ENCODE measurements at places on chromosomes 11 and 22. TPM values are rescaled to one million over a fixed set of nuclear protein-coding genes. Genes with fewer than 3 reads are reported as not detected.

CBLIF gene
- not detected for total RNA-seq

GLB1L3 gene
- not detected for total RNA-seq

GRCh38 chr11:116171271-116172140 is 601.3 kb downstream of the BUD13 start:
- DNase-seq, result no peak

- DNase-seq, result no peak
Measured at GRCh38 chr11:119085437-119085847, 761 bp downstream of the HMBS start.

DNA sequence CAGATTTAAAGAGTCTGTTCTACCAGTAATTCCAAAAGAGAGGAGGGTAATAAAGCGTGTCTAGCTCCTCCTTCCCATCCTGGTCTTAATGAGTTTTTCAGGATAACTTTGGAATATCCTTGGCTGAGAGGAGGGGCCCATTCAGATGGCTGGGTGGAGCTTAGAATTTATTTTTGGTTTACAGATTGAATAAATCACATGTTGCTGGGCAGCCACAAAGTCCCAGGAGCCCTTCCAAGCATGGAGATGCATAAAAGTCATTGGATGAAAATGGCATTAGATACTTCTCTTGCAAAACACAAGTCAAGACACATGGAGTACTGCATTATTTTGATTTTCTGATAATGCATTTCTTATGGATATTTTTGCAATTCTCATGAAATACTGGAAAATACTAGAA is 139.0 kb downstream of the TRPC6 start:
- no peak for DNase-seq

GRCh38 chr11:94550513-94550912 is 6.8 kb downstream of the FUT4 start:
- DNase-seq, result no peak

OR52H1 gene
- total RNA-seq, result 0.31 TPM

GRCh38 chr11:97909614-97910399 is 1110.9 kb upstream of the CNTN5 start:
- no peak for DNase-seq

- no peak for DNase-seq
Measured at GRCh38 chr11:123098990-123099389, 37.1 kb upstream of the HSPA8 start.

HEPHL1 gene
- total RNA-seq, result not detected

- no peak for DNase-seq
Measured at GRCh38 chr11:2521081-2521732, 76.4 kb downstream of the KCNQ1 start.

RTN4R gene
- 3.2 TPM for total RNA-seq

GRCh38 chr22:43203471-43203981 is 16.6 kb upstream of the TTLL12 start:
- no peak for DNase-seq

DNA sequence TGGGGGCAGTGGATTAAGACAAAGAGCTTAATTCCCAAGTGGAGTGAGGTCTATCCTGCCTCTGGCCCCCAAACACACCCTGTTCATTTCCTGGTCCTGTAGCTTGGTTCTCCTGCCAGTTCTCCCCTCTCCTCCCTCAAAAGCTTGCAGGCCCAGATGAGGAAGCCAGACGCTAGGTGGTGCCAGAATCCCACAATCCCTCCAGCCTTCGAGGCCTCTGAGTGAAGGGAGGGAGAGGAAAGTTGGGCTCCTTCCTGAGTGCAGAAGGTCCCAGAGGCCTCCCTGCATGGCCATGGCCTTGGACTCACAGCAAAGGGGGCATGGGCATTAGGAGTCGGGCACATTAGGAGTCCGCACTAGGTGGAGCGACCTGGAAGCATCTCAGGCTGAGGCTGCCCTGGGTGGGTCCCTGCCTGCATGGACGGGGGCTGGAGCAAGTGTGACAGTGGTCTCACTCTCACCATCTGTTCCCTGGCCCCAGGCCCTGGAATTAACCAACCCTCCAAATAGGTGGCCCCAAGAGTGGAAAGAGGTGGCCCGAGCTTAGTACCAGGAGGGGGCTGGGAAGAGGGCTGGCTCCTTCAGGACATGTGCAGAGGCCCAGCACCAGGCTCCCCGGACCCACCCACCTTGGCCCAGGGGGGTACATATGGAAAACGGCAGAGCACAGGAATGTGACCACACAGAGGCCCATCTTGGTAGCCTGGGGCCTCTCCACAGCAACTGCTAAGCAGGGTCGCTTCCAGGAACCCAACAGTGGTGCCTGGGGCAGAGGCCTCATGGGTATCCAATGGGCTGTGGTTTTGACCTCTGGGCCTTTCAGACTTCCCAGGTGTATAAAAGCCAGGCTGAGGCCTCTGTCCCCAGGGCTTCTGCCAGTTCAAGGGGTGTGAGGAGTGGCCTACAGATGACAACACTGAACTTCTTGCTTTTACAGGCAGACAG is 5.2 kb downstream of the FXYD2 start:
- peak; percentile 59 for DNase-seq

TRIM6 gene
- 1.3 TPM for total RNA-seq

GRCh38 chr22:46675479-46675878 is 55.3 kb downstream of the GRAMD4 start:
- no peak for DNase-seq

PHOX2A gene
- not detected for total RNA-seq

- no peak for DNase-seq
Measured at GRCh38 chr22:19755145-19755710, 5.3 kb upstream of the TBX1 start.

UCP2 gene
- total RNA-seq, result 19.4 TPM

ALG12 gene
- 11.9 TPM for total RNA-seq

DNA sequence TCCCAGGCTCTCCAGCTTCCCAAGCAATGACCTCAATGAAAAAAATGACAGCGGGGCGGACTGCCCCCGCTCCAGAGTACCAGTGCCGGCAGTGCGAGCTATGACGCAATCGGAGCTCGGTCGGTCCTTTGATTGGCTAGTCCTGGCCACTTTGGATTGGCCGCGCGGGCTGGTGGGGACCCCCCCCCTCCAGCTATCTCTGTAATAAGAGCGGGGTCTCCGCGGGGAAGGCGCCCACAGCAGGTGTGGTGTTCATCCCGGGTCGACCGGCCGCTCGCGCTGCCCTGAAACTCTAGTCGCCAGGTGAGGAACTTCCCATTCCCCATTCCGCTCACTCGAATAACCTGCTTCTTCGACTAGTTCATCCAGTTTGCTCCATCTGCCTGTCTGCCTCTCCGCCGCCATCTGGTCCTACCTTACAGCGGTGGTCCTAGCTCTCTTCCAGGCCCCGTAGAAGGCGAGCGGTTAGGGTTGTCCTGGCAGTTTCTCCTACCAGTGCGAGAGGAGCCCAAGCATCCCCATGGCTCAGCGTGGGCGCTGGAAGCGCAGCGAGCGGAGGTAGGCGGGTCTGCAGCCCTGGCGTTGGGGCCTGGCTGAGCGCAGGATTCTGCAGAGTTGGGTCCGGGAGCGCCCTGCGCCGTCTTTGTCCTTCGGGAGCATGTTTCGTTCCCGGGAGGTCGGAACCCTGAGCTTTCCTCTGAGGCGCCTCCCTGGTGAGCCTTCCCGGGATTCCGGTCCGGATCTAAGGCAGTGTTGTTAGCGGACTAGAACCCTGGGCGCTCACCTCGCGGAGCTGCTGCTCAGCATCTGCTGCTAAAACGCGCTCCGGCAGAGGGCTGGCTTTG is at the start of gene CALCB:
TSS of gene CALCB (plus strand) at position 233 of the 845 bp plus-strand sequence. CDS start 1,126 bp downstream, outside the sequence.
- DNase-seq, result peak; percentile 81

C22orf42 gene
- total RNA-seq, result 0.75 TPM

PNPLA5 gene
- not detected for total RNA-seq

GRCh38 chr11:61587541-61587941 is 6.7 kb upstream of the SYT7 start:
- DNase-seq, result peak; percentile 35

PGA5 gene
- total RNA-seq, result 0.83 TPM

Measured in pancreas (tissue), 10 donors.